ENCODE measurements at places on chromosomes 3 and 15.
A peak's percentile ranks its signal among the peaks of the same experiment; 100 is the strongest.

DNA sequence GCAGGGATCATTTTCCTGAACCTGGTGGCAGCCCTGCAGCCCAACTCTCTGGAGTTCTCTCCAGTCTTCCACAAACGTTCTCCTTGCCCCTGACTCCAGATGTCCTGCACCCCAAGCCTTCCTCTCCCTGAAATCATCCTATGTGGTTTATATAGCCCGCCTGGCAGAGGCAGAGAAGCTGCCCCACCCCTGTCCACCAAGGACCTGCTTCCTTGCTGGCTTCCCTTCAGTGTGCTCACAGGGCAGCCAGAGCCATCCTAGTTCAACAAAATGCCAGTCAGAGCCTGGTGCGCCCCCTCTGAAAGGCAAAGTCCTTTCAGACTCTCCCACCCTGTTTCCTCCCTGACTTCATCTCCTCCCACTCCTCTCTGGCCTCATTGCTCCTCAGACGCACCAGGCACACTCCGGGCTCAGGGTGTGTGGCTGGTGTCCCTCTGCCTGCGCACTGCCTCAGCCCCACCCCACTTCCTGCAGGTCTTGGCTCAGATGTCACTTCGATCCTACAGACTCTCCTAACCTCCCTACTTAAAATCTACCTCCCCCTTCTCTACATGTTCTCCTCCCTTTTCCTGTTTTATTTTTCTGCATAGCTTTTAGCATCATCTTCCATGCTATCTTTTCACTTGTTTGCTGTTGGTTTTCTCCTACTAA is 5.9 kb downstream of the KBTBD13 start:
- H3K27me3 ChIP-seq: peaks cover 37% of the 10 kb centered on the region
- DNase-seq: no peak
- peaks cover 43% of the 10 kb centered on the region for H3K4me1 ChIP-seq
- no peaks in the 10 kb centered on the region for H3K36me3 ChIP-seq
- H3K4me3 ChIP-seq: no peak overlapping the region

DNA sequence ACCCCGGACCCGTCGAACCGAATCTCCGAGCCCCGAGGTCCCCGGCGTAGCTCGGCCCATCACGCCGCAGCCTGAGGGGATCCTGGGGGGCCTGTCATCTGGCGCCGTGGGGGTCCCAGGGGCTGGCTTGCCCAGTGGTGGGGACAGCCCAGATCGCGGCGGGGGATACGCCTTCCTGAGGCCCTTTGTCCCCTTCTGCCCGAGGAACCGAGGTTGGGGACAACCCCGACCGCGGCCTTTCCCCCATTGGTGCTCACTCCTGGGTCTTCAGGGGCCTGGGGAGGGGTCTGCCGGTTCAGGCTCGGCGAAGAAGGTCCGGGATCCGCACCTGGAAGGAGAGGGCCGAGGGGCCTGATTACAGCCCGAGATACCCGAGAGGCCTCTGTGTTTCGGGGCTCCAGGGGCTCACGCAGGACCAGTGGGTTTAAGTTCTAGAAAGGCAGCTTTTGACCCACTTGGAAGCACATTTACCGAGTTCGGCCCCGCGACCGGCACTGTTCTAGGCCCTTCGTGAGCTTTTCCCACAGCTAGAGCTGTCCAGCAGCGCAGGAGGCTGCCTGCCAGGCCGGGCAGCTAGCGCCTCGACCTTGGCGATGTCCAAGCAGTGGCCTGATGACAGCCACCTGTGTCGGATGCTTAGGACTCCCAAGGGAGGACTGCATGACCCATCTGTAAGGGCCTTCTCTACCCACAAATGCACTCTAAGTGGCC is 504 bp downstream of the ABHD2 start:
- peak overlapping the region; percentile 83 for H3K27ac ChIP-seq
- peaks cover 23% of the 10 kb centered on the region for H3K4me1 ChIP-seq
- H3K36me3 ChIP-seq: no peaks in the 10 kb centered on the region
- H3K27me3 ChIP-seq: no peaks in the 10 kb centered on the region
- no peak for DNase-seq

- peaks cover 19% of the 10 kb centered on the region for H3K27me3 ChIP-seq
- no peaks in the 10 kb centered on the region for H3K36me3 ChIP-seq
- H3K27ac ChIP-seq: no peak overlapping the region
- H3K4me1 ChIP-seq: no peaks in the 10 kb centered on the region
- H3K4me3 ChIP-seq: no peak overlapping the region
Measured at GRCh38 chr3:158571969-158572765, 1.2 kb downstream of the MLF1 start.

- no peak overlapping the region for H3K4me3 ChIP-seq
- no peak overlapping the region for H3K27ac ChIP-seq
- no peak for DNase-seq
- no peaks in the 10 kb centered on the region for H3K4me1 ChIP-seq
- no peaks in the 10 kb centered on the region for H3K27me3 ChIP-seq
Measured at GRCh38 chr15:78399091-78399490, 38.9 kb upstream of the IREB2 start.

DNA sequence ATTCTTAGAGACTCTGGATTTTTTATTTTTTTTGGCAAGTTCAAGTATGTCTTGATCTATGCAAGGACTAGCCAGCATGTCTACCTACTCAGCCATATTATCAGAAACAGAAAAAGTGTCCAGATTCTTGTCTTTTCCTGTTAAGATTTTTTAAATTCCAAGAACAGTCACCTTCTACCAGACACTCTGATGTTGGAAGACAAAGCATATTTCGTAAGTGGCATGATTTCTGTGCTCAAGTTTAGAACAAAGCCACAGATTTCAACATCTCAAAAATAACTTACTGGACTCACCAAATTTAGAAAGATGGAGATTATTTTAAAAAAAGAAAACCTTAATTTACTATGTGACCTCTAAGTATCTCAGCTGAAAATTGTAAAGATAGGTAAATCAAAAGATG is 61.9 kb downstream of the GOLGA6L7 start:
- H3K4me1 ChIP-seq: peaks cover 12% of the 10 kb centered on the region
- no peak overlapping the region for H3K27ac ChIP-seq
- H3K36me3 ChIP-seq: no peaks in the 10 kb centered on the region
- H3K4me3 ChIP-seq: no peak overlapping the region

- H3K27me3 ChIP-seq: peaks cover 25% of the 10 kb centered on the region
- DNase-seq: peak; percentile 20
- H3K4me1 ChIP-seq: peaks cover 26% of the 10 kb centered on the region
- peaks cover 13% of the 10 kb centered on the region for H3K36me3 ChIP-seq
- peak overlapping the region; percentile 93 for H3K27ac ChIP-seq
Measured at GRCh38 chr3:46692566-46692990, 901 bp downstream of the ALS2CL start.

DNA sequence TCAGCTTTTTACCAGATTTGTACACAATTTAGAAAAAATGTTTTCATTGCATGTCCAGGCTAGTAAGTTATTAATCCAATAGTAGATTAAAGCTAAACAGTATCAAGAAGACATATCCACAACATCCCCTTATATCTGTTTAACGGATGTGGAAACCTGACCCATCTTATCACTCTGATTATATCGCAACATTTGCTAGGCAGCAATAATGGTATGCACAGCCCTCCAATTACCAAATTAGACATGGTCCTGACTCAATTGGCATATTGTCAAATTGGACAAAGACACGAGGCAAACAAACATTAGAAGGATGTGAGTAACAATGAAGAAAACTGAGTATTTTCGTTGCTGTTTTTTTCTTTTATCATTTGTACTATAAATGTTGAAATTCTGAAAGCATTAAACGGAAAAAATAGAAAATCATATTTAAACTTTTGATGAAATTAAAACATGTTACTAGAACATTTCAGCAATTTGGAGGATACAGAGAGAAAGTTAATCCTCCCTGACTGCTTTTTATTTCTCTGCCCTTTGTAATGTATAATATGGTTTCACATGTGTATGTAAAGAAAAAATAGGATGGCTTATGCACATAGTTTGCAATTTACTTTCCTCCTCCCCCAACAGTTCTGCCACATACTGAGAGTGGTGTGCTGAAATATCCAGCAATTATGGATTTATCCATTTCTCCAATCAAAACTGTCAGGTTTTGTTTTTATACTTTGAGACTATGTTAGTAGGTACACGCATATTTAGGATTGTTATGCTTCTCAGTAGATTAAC is 633.7 kb downstream of the ZIC1 start:
- H3K36me3 ChIP-seq: no peaks in the 10 kb centered on the region
- H3K27ac ChIP-seq: no peak overlapping the region
- no peak overlapping the region for H3K4me3 ChIP-seq
- H3K4me1 ChIP-seq: no peaks in the 10 kb centered on the region
- no peak for DNase-seq

DNA sequence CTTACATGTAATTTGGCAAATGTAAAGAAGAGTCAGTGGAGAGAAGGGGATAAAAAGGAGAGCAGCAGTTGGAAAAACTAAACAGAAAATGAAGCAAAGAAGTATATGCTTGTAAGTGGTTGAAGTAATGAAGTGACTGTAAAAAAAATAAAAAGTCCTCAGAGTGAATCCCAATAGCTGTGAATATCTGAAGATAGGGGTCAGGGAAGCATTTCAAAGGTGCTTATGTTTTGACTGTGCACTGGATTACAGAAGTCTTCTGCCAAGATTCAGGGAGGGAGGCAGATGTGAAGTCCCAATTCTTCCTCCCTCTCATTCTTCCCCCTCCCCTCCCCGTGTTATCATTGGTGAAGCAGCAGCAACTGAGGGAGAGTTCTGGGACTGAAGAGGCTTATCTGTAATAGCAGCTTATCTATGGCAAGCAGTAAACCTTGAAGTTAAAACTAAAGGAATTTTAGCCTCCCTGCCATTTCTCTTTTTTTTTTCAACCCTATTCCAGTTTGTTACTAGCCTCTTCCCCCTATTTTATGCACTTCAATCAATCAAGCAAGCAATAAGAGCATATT is 597.9 kb downstream of the IGSF11 start:
- no peaks in the 10 kb centered on the region for H3K27me3 ChIP-seq
- no peak overlapping the region for H3K4me3 ChIP-seq
- no peaks in the 10 kb centered on the region for H3K4me1 ChIP-seq
- H3K27ac ChIP-seq: no peak overlapping the region
- no peak for DNase-seq

GRCh38 chr3:171383206-171384018 is 76.8 kb downstream of the TNIK start:
- no peak overlapping the region for H3K27ac ChIP-seq
- H3K4me1 ChIP-seq: peaks cover 6% of the 10 kb centered on the region
- H3K4me3 ChIP-seq: no peak overlapping the region
- H3K27me3 ChIP-seq: no peaks in the 10 kb centered on the region
- H3K36me3 ChIP-seq: no peaks in the 10 kb centered on the region

DNA sequence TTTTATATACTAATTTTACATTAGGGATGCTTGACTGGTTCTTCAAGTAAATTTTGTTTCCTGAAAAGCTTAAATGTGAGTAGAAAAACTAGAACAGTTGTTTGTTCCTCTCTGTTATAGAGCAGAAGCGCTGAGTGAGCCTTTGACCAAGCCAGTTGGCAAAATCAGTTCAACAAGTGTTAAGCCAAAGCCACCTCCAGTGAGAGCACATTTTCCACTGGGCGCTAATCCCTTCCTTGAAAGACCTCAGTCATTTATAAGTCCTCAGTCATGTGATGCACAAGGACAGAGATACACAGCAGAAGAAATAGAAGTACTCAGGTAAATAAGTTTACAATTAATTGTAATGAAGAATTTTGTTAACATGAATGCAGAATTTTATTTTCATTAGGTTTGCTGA is 14.6 kb downstream of the CAPN7 start:
- H3K4me1 ChIP-seq: no peaks in the 10 kb centered on the region
- no peaks in the 10 kb centered on the region for H3K27me3 ChIP-seq
- DNase-seq: no peak
- no peaks in the 10 kb centered on the region for H3K36me3 ChIP-seq

DNA sequence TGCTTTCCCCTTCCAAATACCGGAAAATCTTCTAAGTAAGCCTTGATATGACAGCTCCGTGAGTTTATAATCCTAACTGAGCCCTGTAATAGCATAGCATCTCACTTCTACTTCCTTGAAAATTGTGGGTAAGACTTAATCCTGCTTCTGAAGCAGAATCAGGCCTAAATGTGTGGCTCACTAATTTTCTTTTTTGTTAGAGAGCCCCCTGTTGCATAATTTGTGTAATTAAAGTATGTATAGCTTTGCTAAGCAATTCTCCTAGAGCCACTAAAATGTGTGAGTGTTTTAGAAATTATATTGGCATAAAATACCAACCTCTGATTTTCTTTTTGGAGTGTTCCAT is 304.4 kb downstream of the FGF12 start:
- no peaks in the 10 kb centered on the region for H3K4me1 ChIP-seq
- DNase-seq: no peak
- no peak overlapping the region for H3K4me3 ChIP-seq
- H3K27ac ChIP-seq: no peak overlapping the region
- H3K27me3 ChIP-seq: no peaks in the 10 kb centered on the region

- peaks cover 61% of the 10 kb centered on the region for H3K36me3 ChIP-seq
- no peak for DNase-seq
- peaks cover 7% of the 10 kb centered on the region for H3K4me1 ChIP-seq
Measured at GRCh38 chr3:183828538-183828870, 3.1 kb upstream of the MAP6D1 start.

GRCh38 chr3:170506556-170506955 is 79.3 kb downstream of the SLC7A14 start:
- no peak overlapping the region for H3K4me3 ChIP-seq
- H3K27me3 ChIP-seq: no peaks in the 10 kb centered on the region
- no peaks in the 10 kb centered on the region for H3K4me1 ChIP-seq
- no peak for DNase-seq
- no peak overlapping the region for H3K27ac ChIP-seq

DNA sequence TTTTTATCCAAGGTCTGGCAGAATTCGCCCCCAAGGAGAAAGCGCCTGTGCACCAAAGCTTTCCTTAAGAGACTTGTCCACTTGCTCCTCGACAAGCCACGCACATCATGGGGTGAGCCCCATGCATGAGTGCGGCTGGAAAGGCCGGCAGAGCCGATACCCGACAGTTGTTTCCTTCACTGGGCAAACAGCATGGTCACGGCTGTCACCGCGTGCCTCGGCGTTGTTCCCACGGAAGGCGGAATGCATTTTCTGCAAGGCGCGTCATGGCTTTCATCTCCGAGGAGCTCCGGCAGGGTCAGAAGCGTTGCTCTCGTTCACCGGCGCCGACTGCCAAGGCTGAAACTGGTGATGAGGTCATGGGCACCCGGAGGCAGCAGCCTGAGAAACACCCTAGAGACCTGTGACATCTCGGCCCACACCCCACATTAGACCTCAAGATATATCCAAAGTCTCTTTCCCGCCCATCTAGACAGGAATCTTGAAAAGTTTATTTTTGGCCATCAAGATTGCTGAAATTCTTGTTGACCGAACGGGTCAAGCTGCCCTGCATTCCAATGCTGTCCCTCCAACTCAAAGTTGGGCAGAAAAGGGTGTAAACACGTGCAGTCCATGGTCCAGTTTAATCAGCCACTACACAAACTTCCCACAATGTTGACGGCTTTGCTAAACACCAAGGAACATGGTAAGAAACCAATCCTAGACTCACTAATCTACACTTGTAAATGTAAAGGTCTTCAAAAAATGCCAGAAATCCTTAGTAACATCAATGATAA is 604 bp upstream of the TJP1 start:
- H3K4me3 ChIP-seq: peak overlapping the region; percentile 73
- H3K4me1 ChIP-seq: peaks cover 15% of the 10 kb centered on the region
- H3K36me3 ChIP-seq: no peaks in the 10 kb centered on the region
- peak; percentile 63 for DNase-seq
- H3K27me3 ChIP-seq: peaks cover 4% of the 10 kb centered on the region

Data from left lung (tissue), 14 donors.